ENCODE measurements at places on chromosomes 13 and 19. TPM values are rescaled to one million over a fixed set of nuclear protein-coding genes. Genes with fewer than 3 reads are reported as not detected.

GRCh38 chr19:48900477-48901406 is 630 bp downstream of the NUCB1 start:
- DNase-seq: no peak

GRCh38 chr19:18339723-18340122 is 675 bp upstream of the PGPEP1 start:
- no peak for DNase-seq

The MTRF1 gene
- total RNA-seq: 13.7 TPM

The NXNL1 gene
- not detected for total RNA-seq

GRCh38 chr13:39820606-39821005 is 165.1 kb downstream of the COG6 start:
- DNase-seq: no peak

The TSHZ3 gene
- 5.7 TPM for total RNA-seq

DNA sequence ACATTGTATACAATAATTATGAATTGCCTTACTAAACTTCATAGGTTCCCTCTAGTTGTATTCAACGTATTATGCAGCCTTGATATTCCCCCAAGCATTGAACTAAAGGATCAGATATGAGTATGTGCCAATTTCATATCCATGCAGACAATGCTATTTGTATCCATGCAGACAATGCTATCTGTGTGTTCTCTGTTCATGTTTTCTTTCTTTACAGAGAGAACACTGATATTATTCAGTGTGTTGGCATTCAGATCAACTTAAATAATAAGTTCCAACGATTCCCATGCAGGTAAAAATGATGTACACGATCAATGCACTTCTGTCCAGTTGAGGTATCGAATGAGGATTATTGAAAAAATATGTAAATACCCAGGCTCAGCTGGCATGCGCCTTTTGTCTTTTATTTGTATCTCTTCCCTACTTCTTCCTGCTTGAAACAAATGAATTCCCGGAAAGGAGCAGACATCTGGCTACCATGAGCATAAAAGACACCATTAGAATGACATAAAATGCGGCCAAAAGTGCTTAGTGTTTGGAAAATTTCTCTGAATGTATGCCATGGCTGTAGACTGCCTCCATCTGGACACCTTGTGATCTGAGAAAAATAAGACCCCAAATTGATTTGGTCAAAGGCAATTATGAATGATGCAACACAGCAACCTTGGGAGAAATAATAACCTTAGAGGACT is 731.5 kb downstream of the SLITRK1 start:
- no peak for DNase-seq

DNA sequence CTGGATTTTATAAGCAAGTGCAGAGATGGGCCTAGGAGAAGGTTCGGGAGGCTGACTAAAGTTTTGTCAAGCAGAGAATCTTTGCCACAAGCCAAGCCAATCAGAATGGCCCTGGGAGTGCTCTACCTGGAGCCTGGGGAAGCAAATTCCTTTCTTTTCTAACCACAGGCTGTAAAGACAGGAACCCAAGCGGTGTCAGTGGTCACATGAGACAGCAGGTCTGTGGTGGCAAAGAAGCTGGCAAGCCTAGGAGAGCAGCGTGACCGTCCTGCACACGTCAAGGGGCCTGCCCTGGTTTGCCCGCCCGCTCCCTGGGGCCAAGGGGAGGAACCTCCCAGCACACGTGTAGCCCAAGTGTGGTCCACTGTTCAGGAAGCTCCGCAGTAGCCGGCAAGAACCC is 90.8 kb downstream of the IPO5 start:
- no peak for DNase-seq

The ZNF155 gene
- 8.9 TPM for total RNA-seq

- peak; percentile 56 for DNase-seq
Observed at GRCh38 chr13:44155422-44156293, 218.0 kb upstream of the SERP2 start.

DNA sequence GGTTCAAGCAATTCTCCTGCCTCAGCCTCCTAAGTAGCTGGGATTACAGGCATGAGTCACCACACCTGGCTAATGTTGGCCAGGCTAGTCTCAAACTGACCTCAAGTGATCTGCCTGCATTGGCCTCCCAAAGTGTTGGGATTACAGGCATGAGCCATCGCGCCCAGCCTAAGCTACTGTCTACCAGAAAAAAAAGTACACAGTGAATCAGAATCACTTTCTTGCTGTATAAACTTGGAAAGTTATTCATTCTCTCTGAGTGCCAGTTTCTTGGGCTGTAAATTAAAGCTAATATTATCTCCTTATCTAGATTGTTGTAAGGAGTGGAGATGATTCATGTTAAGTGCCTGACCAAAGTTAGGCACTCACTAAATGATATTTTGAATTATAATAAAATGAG is 242.8 kb downstream of the ENOX1 start:
- no peak for DNase-seq

The PSG11 gene
- not detected for total RNA-seq

The ZNF816 gene
- 12.0 TPM for total RNA-seq

The TIMM44 gene
- total RNA-seq: 45.2 TPM

The OVOL3 gene
- total RNA-seq: not detected

- DNase-seq: peak; percentile 48
Observed at GRCh38 chr19:58385891-58386575, 1.0 kb upstream of the RPS5 start.

GRCh38 chr19:28482221-28482620 is 730.7 kb downstream of the UQCRFS1 start:
- no peak for DNase-seq

The FXYD7 gene
- not detected for total RNA-seq

- no peak for DNase-seq
Observed at GRCh38 chr13:105902396-105902795, 633.1 kb downstream of the EFNB2 start.

GRCh38 chr13:53240401-53241025 is 211.9 kb downstream of the OLFM4 start:
- no peak for DNase-seq

- DNase-seq: no peak
Observed at GRCh38 chr13:80140685-80141084, 200.2 kb downstream of the SPRY2 start.

The RNF225 gene
- not detected for total RNA-seq

DNA sequence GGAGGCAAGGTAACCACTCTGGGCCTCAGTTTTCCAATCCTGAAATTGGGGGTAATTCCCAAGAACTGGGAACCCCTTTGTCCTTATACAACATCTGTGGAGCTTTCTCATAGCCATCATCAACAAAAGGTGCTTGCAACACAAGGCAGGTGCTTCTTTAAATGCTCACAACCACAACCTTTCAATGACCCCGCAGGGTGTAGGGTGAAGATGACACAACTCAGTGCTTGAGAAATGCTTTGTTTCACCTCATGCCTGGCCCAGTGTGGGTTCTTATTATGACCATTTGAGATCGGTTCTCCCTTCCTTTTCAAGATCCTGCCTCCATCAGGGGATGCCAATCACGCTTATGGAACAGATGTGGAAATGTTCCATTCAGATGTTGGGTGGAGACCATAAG is 8.4 kb downstream of the WIZ start:
- no peak for DNase-seq

DNA sequence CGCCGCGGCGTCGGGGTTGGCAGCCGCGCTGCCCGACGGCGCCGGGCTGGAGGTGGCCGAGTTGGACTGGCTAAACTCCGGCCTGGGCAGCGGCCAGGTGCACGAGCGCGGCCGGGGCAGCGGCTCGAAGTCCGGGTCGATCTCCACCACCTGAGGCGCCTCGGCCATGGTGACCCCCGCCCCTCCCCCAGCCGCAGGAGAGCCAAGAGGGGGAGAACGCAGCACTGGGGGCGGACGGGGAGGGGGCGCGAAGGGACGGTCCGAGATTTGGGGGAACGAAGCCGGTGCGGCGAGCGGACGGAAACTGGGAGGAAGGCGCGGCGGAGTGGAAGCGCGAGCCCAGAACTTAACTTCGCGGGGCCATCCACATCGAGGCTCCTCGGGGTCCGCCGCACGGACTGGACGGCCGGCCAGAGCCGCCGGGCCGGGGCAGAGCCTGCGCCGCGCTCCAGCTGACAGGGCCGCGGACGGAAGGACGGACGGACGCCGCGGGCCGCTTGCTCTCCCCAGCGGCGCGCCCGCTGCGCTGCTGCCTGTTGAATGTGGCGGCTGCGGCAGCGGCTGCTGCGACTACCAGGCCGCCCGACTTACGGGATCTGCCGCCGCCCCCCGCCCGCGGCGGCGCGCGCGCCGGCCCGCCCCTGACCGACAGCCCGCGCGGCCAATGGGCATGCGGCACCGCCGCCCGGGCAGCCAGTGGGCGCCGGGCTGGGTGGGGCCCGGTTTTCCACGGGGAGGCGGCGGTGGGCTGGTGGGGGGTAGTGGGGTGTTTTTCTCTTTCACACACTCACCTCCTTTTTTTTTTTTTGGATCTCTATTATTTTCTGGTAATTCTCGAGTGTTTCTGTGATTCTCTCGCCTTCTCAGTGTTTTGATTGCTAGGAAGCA is at the start of gene FOXO1:
Gene FOXO1, minus strand, starts transcription at position 597 of the 888 bp plus-strand sequence. Its CDS starts 429 bp downstream, at position 168.
- DNase-seq: peak; percentile 92

The SIGLEC8 gene
- 3.0 TPM for total RNA-seq

DNA sequence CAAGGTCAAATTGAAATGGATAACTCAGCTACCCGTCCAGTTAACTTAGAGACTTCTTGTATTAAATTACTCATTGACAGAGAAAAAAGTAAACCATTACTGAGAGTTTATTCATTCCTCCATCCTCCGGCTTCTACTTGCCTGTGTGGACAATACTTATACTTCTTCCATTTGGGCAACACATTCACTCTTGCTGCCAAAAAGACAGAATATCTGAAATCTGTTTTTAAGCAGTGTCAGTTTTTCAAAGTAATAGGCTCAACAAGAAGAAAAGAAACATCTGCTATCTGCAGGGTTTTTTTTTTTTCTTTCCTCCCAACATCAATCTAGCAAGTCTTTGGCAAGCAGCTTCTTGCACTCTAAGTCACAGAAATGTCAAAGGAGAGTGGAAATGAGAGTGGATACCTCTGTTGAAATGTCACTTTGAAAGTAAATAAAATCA is 1142.8 kb downstream of the PCDH9 start:
- no peak for DNase-seq

The CD70 gene
- 2.6 TPM for total RNA-seq

- no peak for DNase-seq
Observed at GRCh38 chr13:101552786-101553185, 100.3 kb downstream of the ITGBL1 start.

GRCh38 chr13:80050252-80050651 is 290.7 kb downstream of the SPRY2 start:
- no peak for DNase-seq

DNA sequence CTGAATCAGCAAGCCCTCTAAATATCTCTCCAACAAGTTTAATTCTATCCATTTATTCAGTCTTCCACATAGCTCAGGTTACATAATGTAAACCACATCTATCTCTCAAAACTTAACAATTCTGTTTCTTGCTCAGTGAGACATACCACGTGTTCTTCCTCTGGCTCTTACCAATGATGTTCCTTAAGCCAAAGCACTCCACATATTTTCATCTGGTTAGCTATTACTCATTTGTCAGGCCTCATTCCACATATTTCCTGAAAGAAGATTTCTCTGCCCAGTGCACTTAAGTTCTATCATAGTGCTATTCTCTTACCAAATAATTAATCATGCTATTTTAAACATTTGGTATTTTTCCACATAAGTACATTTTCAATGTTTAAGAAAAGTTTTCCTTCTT is 403.3 kb upstream of the ATXN8OS start:
- DNase-seq: no peak

- DNase-seq: no peak
Observed at GRCh38 chr13:48404952-48405351, 8.0 kb downstream of the LPAR6 start.

GRCh38 chr13:24053519-24054251 is 106.8 kb upstream of the SPATA13 start:
- peak; percentile 63 for DNase-seq

GRCh38 chr13:91498298-91498697 is 99.9 kb downstream of the GPC5 start:
- DNase-seq: no peak

DNA sequence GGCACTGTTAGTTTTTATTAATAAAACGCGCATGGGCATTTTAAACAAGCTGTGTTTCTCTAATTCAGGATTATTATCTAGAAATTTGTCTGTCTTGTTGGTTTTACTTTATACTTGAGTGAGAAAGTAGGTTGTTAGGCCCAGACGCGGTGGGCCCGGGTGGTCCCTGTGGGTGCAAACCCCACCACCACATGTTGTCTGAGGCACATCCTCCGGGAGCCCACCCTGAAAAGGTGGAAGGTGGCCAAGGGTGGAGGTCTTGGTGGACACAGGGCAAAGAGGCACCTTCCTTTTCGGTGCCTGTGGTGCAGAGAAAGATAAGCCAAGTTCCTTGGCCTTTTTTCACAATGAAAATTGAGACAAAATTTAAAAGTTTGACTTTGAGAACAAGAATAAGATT is 16.6 kb downstream of the ATP4B start:
- DNase-seq: peak; percentile 14

DNA sequence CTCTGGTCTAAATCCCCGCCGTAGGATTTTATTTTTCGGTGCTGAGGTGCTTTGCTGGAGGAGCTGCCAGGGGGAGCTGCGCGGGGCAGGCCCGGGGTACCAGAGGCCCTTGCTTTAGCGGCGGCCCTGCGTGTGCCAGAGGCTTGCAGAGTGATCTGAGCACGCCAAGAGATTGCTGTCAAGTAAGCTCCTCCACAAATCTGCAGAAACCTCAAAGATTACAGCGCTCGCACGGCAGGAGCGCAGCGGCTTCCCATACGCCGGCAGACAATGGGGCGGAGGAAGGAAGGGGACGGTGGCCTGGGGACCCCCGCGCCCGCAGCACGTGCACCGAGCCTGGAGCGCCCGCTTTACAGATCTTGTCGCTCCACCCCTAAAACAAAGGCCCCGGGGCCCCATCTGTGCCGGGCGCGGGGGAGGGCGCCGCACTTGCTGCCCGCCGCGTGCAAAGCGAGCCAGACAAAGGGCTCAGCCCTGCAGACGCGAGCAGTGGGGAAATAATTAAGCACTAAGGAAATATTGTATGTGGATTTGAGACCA is 9.1 kb upstream of the C19orf12 start:
- DNase-seq: no peak

The CYSLTR2 gene
- 2.6 TPM for total RNA-seq
